ENCODE measurements at places on chromosomes 11 and 22.
A peak's percentile ranks its signal among the peaks of the same experiment; 100 is the strongest.

GRCh38 chr11:65586676-65587075 is 8.9 kb downstream of the KCNK7 start:
- DNase-seq, result no peak

GRCh38 chr11:69702239-69702691 is 1.6 kb downstream of the FGF19 start:
- DNase-seq, result no peak

DNA sequence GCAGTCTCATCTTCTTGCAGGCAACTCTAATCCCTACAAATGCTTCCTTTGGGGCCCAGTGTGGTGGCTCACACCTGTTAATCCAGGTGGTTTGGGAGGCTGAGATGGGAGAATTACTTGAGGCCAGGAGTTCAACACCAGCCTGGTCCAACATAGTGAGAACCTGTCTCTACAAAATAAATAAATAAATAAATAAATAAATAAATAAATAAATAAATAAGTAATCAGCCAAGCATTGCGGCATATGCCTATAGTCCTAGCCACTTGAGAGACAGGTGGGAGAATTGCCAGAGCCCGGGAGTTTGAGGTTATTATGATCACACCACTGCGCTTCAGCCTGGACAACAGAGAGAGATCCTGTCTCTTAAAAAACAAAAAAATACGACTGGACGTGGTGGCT is 34.1 kb upstream of the RRAS2 start:
- no peak for DNase-seq

DNA sequence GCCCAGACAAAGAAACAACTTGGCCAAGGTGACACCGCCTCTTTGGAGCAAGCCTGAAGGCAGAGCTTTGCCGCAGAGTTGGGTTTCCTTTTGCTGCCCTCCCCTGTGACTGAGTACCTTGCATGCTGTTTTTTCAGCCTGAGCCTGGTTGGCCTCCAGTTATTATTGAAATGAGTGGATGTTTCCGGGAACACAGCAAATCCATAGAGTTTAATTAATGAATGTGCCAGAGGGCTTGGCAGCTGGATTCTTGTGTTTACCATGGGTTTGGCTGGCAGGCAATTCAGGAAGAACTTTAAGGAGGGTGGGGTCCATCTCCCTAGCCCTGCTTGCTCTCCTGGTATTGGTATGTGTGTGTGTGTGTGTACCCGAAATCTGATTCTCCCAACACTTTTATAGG is 65.6 kb upstream of the CRYBB3 start:
- DNase-seq, result no peak

DNA sequence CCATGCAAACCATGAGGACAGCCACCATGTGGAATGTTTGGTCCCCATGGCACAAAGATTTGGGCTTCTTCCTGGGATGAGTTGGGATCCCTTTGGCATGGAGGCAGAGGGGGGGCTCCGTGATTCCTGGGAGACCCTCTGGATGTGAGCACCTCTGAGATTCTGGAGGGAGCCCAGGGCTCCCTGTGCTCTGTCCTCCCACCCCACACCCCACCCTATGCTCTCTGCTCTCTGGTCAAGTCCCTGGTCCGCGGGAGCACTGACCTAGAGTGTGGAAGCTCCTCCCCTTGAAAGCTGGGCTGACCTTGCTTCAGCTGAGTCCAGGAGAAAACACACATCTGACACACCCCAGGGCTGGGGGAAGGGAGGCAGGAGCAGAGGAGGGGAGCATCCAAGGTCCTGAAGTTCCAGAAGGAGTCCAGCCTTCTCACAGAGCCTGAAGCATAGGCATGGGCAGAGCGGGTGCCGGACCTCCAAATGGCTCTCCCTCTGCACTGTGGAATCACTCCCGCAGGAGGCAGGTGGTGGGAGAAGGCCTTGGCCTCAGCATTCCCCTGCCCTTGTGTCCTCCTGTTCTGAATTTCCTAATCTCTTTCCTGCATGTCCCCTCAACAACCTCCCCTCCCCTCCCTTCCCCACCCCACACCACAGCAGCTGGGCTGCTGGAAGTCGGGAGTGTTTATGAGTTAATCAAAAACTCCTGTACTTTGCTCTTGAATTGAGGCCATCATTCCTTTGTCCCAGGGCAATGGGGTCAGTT is 25.7 kb upstream of the OAF start:
- no peak for DNase-seq

- no peak for DNase-seq
Measured at GRCh38 chr11:76524919-76525318, 80.1 kb downstream of the EMSY start.

DNA sequence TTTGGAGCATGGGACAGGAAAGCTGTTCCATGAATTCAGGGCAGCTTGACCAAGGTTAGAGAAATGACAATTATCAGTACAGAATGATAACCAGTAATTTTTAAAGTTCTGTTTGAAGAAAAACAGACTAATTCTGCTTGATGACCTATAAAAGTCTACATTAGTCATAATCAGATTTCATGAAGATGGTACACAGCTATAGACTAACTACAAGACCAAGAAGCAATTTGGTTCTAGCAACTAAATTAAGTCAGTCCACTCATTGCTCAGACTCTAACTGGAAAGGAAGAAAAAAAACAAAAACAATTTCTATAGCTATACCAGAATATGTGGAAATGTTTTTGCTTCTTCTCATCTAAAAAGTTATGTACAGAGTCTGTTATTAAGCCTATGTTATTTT is 24.9 kb downstream of the MRTFA start:
- DNase-seq, result no peak

GRCh38 chr11:128482512-128483191 is 104.7 kb downstream of the ETS1 start:
- no peak for DNase-seq

DNA sequence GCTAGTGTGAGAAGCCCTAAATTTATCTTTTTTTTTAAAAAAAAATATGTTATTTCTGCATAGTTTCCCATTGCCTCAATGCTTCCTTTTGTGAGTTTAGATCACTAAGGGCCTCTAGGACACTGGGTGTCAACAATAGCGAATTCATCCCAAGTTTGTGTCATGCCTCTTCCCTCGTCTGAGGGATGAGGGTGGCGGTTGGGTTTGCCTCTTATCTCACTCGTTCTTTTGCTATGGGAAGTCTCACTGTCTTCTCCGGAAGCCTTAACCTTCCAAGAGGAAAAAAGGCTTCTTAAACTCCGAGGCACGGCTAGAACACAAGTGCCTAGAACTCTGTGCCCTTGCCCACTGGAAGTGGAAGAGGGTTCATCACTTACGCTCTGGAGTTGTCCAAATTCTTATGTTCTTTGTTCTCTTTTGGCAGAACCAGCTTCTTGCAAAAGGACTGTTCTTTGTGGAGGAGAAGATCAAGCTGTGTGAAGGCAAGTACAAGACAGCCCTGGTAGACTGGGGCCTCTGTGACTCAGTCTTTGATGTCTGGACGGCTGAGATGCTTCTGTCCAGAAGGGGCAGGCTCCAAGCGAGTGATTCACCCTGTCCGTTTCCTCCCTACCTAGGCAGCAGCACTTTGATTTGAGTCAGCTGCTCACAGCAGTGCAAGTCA is 78.5 kb downstream of the TRAF6 start:
- DNase-seq, result no peak

DNA sequence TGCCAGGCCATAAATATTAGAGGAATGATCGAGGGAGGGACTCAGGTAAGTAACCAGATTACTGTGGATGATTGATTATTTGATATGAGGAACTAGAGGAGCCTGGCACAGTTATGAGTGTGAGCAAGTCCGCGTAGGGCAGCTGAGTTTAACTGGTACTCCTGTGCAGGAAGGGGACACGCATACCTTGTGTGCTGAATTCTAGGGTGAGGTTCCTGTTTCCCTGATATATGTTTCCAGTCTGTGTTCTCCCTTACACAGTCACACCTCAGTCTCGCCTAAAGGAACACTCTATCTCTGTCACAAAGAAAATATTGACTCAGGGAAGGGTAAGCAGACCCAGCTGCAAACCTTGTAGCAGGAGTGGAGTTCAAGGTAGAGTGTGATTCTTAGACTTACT is 17.4 kb downstream of the SGSM3 start:
- DNase-seq, result no peak

DNA sequence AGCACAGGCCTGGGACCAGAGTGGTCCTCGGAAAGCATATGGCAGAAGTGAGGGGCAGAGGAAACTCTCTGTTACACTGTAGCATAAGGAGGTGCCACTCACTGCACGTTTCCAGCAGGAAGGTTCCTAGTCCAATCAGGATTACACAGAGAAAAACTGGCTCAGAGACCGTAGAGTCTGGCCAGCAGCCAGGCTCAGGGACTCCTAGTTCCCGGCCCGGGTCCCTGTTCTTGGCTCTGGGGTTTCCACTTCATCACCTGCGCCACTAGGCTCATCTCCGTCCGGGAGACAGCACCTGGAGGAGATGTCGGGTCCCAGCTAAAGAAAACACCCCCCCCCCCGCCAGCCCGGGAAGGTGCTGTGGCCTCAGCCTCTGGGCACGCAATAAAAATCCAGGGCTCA is 1.1 kb downstream of the TTLL12 start:
- DNase-seq, result no peak

GRCh38 chr22:49650336-49651241 is 177.1 kb downstream of the BRD1 start:
- no peak for DNase-seq

DNA sequence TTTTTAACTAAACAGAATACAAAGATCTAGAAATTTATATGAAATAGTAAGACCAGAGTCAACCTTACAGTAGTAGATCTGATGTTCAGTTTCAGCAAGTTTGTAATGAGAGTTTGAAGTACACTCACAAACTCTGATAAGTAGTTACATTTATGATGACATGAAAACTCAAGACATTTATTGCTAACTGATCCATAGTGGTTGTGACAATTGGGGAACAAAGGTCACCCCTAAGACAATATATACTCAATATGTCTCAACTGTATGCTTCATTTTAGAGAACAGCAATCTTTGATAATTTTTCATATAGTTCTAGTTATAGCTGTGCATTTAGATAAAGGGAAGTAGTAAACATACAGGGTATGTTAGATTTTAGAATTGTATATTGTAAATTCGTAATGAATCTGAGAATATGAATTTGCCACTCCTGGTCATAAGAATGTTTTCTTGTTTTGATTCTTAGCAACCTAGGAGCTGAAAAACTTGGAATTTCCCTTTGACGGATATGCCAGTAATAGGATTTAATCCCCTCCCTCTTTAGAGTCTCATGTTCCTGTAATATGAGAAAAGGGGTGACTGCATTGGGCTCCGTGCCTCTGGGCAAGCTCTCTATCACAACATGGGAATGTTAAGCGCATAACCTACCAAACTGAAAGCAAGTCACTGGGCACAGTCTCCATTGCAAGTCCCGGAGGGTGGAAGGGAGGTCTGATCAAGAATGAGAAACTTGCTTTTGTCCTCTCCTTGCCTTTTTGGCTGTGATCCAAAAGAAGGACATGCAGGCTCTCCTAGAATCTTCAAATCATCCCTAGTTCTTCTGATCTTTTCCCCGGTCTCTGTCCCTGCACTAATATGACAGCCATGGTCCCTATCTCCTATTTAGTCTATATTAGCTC is 11.4 kb downstream of the OR10D3 start:
- no peak for DNase-seq

- DNase-seq, result no peak
Measured at GRCh38 chr11:94581926-94582325, 14.8 kb downstream of the PIWIL4 start.

GRCh38 chr22:37014835-37015586 is 4.2 kb downstream of the TST start:
- no peak for DNase-seq

GRCh38 chr11:104609311-104610085 is 288.8 kb downstream of the CASP12 start:
- DNase-seq, result peak; percentile 5

GRCh38 chr22:25403811-25404471 is 160.5 kb upstream of the GRK3 start:
- no peak for DNase-seq

DNA sequence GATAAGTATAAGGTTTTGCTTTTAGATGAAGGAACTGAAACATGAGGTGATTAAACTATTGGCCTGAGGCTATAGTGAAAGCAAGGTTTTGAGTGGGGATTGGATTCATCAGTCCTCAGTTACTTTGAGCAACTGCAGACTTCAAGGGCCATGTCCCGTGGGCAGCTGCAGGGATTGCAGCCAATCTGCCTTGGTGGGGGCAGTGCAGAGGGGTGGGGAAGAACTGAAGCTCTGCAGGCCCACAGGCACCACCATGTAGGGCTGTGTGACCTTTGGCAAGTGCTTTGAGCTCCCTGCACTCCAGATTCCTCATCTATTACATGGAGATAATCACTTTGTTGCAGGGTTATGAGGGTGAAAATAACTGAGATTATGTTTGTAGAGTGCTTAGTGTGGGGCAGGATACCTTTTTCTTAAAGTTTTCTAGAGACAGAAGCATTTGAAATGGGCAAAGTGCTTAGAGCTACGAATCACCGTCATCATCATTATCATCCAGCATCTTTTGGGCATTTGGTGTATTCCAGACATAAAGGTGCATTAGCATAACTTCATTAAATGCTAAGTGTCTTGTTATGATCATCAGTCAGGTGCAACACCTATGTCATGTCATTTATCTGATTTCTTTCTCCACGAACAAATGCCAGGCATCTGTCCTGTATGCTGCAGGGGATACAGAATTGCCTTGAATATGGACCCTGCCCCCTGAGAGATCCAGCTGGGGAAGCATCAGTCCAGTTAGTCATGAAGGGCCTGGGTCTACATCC is 72.1 kb upstream of the TENM4 start:
- no peak for DNase-seq

- no peak for DNase-seq
Measured at GRCh38 chr11:66413167-66413566, 7.7 kb upstream of the NPAS4 start.

DNA sequence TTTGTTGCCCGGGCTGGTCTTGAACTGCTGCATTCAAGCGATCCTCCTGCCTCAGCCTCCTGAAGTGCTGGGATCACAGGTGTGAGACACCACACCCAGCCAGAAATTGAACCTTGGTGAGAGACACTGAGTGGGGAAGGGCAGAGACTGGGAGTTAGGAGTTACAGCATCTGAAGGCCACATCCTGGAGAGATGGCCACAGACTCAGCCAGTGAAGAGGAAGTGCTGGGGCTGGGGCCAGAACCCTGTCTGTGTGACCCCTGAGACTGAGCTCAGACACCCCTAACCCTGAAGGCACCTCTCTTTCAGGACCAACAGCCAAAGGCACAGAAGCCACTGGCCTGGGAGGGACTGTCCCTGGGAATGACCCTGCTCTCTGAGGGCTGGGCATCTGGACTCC is 33.8 kb downstream of the TXN2 start:
- no peak for DNase-seq

GRCh38 chr22:37493979-37494378 is 7.8 kb upstream of the MFNG start:
- no peak for DNase-seq

DNA sequence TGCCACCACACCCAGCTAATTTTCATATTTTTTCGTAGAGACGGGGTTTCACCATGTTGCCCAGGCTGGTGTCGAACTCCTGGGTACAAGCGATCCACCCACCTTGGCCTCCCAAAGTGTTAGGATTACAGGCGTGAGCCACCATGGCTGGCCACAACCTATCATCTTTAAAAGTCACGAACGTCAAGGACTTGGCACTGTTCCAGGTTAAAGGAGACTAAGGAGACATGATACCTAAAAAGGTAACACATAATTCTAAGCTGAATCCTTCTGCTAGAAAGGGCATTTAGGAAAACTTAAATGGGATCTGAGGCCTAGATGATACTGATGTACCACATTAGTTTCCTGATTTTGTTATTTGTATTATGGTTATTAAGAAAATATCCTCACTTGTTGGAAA is 43.3 kb upstream of the SYT9 start:
- no peak for DNase-seq
